ENCODE measurements at places on chromosomes 16 and 17. TPM values are rescaled to one million over a fixed set of nuclear protein-coding genes. Genes with fewer than 3 reads are reported as not detected.

DNA sequence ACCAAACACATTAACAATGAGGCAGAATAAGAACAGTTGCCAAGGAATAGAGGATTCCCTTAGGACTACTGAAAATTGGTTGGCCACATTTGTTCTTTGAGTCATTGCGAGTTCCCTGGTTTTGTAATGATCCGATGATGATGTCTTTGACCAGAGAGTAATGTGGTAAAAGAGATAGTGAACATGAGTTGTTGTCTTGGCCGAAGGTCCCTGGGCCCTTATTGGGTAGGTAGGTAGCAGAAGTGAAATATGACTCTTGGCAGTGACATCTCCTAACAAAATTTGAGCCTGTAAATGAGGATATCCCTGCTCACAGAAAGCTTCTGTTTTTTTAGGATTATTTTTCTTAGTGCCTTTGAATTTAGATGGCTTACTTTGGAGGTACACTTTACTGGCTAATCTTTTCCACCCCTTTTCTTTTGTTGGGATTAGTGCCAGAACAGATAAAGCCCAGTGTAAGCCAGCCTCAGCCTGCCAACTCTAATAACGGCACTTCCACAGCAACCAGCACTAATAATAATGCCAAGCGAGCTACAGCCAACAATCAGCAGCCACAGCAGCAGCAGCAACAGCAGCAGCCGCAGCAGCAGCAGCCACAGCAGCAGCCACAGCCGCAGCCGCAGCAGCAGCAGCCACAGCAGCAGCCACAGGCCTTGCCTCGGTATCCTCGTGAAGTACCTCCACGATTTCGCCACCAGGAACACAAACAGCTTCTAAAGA is 47.2 kb downstream of the TNRC6A start:
- no peak for DNase-seq

GRCh38 chr17:35299135-35299534 is 56.3 kb downstream of the SLFN5 start:
- no peak for DNase-seq

- no peak for DNase-seq
These were observed 2.7 kb downstream of the C1QTNF1 start for GRCh38 chr17:79026376-79027273.

DNA sequence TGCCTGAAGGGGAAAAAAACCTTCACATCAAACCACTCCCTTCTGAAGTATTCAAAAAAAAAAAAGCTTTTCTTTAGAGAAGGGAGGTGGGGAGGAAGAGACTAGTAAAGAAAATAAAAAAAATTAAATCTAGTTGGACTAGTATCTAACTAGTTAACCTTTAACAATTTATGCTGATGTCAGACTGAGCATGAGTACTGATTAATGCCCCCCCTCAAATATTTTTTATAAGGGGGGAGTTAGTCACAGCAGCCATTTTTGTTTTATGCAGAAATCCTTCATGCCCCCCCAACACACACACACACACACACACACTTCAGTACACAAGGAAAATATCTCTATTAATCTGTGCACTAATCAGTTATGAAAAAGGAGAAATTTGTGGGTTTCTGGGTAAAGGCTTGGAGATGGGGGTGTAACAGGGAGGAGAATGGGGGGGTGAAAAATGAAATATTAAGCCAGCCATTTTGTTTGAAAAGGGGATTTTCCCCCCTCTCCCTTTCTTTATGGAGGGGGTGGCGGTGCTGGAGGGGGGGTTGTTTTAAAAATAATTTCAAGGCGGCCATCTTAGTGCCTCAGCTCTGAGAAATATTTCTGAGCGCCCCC is 4.7 kb upstream of the CHD3 start:
- peak; percentile 53 for DNase-seq

GRCh38 chr16:69116256-69116875 is 10.9 kb downstream of the HAS3 start:
- DNase-seq, result no peak

DNA sequence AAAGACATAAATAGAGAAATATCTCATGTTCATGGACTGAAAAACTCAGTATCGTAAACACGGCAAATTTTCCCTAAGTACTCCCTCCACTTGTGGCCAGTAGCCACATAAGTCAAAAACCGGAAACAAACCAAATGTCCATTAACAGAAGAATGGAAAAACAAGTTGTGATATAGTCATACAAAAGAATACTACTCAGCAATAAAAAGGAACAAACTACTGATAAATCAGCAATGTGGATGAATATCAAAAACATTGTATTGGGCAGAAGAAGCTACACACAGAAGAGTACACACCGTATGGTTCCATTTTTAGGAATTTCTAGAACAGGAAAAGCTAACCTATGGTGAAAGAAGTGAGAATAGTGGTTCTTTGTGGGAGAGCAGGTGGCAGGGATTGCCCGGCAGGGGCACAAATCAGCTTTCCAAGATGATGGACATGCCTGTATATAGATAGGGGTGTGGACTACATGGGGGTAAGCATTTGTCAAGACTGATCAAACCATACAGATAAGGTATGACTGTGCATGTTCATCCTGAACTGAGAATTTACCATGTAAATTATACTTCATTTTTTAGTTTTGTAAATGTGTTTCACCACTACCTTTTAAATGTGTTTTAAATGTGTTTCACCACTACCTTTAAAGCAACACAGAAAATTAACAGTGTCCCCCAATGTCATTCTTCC is 172.8 kb upstream of the CDH5 start:
- no peak for DNase-seq

DNA sequence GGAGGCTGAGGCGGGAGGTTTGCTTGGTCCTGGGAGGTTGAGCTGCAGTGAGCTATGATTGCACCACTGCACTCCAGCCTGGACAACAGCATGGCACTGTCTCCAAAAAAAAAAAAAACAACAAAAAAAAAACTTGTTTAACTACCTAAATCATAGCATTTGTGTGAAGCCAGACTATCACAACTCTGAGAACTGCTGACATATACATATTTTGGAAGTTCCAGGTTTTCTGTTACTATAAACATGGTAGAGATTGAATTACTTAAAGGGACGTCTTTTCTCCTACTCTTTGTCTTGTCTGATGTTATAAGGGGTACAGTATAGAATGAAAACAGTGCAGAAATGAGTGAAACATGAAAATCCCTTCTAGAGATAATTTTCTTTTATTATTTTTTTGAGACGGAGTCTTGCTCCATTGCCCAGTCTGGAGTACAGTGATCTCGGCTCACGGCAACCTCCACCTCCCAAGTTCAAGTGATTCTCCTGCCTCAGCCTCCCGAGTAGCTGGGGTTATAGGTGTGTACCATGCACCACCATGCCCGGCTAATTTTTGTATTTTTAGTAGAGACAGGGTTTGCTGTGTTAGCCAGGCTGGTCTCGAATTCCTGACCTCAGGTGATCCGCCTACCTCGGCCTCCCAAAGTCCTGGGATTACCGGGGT is 18.4 kb downstream of the ABCC1 start:
- no peak for DNase-seq

- no peak for DNase-seq
These were observed 2.9 kb upstream of the CRYBA1 start for GRCh38 chr17:29243792-29244191.

GRCh38 chr17:1976683-1977064 is 48.5 kb downstream of the RTN4RL1 start:
- DNase-seq, result no peak

The SULT1A2 gene
- not detected for total RNA-seq

The RNF112 gene
- total RNA-seq, result 0.86 TPM

The ZPBP2 gene
- 0.61 TPM for total RNA-seq
